Foreskin keratinocyte (primary cell): ENCODE measurements at places on chromosomes 16 and 17. TPM values are rescaled to one million over a fixed set of nuclear protein-coding genes. Genes with fewer than 3 reads are reported as not detected.

DNASE1 gene
- 5.4 and 5.6 TPM in 2 replicates for total RNA-seq

ARSG gene
- total RNA-seq = 0.48 and 0.53 TPM in 2 replicates

SLC13A5 gene
- total RNA-seq = 0.74 and 1.4 TPM in 2 replicates

DNA sequence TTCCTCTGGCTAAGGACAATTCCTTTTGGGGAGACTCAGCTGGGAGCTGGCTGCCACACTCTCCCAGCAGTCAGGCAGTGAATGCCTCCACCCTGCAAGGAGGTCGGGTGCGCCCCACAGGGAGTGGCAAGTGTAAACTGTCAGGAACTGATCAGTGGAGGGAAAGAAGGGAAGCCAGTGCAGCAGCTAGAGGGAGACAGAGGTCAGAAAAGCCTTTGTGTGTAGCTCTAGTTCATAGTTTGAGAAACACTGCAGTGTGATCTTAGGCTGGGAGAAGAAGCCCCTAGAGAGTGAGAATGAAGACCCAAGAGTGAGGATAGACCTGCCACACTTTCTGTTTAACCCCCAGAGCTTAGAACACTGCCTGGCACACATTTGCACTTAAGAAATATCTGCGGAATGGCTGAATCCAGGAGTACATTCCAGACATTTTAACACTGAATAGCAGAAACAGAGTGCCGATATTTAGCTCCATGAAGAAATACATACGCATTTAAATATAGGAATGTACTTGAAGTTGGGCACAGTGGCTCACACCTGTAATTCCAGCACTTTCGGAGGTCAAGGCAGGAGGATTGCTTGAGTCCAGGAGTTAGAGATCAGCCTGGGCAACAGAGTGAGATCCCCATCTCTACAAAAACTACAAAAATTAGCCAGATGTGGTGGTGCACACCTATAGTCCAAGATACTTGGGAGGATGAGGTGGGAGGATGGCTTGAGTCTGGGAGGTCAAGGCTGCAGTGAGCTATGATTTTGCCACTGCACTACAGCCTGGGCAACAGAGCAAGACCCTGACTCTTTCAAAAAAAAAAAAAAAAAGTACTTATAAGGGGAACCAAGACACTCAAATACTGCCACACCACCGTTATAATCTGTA is 11.1 kb upstream of the SLC5A11 start:
- DNase-seq = no peak

DNA sequence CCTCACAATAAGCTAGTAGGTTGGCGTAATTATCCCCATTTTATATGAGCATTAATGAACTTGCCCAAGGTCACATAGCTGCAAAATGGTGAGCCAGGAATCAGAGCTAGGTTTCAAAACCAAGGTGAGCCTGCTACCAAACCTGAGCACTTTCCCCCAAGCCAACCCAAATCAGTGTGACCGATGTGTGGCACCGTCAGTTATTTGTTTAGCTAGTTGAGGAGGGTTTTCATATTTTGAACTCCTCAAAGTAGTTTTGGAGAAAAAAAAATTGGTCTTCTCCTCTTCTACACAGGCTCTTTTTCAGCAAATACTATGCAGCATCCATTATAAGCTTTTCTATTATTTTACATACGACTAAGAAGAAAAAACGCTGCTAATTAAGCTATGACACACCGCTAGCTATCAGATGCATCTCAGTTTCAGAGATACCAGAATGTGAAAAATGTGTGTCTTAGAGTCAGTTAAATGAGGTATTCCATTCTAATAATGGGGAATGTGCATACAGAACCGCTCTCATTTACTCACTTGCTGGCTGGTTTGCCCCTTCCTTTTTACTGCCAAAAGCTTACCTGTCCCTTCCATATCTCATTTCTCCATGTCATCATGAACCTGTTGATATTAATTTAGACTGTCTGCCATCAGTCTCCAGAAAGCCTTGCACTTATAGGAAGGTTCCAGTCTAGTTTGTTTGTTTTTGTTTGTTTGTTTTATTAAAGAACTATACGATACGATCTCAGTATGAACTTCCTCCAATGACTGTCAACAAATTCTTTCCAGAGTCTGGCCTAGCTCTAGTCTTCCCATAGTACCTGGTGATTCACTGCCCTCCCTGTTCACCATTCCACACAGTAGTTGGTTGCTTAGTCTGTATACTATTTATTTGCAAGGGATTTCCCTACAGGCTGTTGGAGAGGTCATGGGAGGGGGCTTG is 2.2 kb upstream of the TBX4 start:
- DNase-seq = no peak
